ENCODE measurements at places on chromosomes 7 and 10.
A peak's percentile ranks its signal among the peaks of the same experiment; 100 is the strongest.

- DNase-seq, result no peak
These were observed 65.1 kb downstream of the MET start for GRCh38 chr7:116736927-116737715.

GRCh38 chr10:100104300-100104699 is 22.6 kb upstream of the CPN1 start:
- no peak for DNase-seq

- DNase-seq, result no peak
These were observed 75.9 kb downstream of the NRBF2 start for GRCh38 chr10:63208986-63209385.

GRCh38 chr7:13790611-13791010 is 198.9 kb downstream of the ETV1 start:
- no peak for DNase-seq

DNA sequence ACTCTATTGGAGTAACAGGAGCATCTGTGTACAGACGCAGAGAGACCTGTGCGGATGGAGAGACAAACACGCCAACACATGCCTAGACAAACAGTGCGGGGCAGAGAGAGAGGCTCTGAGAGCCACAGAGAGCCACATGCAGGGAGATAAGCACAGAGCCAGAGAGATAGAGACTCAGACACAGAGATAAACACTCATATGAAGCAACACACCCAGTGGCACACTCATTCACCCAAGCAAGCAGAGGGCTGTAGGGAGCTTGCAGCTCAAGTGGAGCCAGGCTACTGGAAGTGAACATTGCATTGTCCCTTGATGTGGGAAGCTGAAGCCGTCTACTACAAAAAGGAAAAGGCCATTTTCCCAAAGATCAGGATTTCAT is 46.6 kb upstream of the PODXL start:
- no peak for DNase-seq

DNA sequence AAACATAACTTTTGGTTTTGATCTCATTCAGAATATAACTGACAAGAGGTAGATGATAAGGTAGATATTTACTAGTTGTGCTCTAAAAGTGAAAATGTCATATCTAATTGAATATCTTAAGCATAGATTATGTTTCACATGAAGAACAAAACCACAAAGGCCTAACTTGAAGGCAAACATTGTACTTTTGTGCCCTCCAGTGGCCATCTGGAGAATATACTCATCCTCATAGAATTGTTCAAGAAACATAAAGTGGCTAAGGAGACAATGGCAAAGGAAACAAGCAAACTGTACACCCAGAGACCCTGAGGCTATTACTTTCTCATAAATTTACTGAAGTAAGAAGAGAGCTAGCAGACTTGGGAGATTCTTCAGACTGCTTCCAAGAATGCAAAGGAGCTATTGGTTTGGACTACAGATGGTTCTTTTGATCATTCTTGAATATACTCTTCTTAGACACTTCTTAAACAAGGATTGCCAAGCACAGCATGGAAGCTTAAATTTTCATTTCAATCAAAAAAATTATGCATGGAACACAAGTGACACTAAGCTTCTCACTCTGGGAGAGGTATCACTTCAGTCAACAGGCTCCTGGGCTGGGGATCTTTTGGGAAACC is 98.2 kb upstream of the DKK1 start:
- no peak for DNase-seq

DNA sequence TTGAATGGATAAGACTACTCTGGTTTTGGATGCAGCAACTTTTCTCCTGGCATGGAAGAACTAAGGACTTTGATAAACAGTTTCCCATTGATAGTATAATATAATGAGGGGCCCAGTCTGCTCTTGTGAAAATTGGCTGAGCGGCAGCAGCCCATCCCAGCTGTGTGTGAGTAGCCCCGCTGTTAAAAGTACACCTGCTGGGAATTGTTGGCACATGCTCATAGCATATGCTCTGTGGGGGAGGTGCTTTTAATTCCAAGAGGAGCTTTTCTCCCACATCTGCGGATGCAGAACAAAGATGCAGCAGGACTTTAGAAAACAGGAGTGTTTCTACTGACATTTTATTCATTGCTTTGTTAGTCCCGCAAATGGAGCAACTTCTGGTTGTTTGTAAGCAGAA is 19.0 kb downstream of the SRI start:
- peak; percentile 89 for DNase-seq

- no peak for DNase-seq
These were observed 928.0 kb upstream of the POT1 start for GRCh38 chr7:125857606-125858005.

GRCh38 chr10:8392216-8392615 is 337.7 kb downstream of the GATA3 start:
- no peak for DNase-seq

DNA sequence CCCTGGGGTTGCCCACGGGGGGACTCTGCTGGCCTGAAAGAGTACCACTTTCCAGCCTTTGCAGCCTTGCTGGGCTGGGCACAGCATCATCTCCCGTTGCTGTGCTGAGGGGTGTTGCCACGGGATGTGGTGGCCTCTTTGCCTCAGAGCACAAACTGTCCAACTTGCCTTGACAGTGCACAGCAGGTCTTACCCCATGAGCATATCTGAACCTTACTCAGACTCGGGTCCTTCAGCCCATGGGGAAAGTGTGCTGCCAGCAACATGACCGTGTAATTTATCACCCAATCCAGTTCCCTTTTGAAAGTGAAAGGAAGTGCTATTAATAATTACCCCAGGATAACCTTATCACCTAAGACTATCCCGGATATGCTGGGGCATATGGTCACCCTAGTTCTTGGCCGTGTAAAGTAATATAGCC is 46.8 kb downstream of the TBXAS1 start:
- DNase-seq, result no peak

GRCh38 chr7:149884016-149884415 is 10.2 kb downstream of the ATP6V0E2 start:
- DNase-seq, result no peak
